T-cell (primary cell): ENCODE measurements at places on chromosomes 16 and 17.
A peak's percentile ranks its signal among the peaks of the same experiment; 100 is the strongest.

DNA sequence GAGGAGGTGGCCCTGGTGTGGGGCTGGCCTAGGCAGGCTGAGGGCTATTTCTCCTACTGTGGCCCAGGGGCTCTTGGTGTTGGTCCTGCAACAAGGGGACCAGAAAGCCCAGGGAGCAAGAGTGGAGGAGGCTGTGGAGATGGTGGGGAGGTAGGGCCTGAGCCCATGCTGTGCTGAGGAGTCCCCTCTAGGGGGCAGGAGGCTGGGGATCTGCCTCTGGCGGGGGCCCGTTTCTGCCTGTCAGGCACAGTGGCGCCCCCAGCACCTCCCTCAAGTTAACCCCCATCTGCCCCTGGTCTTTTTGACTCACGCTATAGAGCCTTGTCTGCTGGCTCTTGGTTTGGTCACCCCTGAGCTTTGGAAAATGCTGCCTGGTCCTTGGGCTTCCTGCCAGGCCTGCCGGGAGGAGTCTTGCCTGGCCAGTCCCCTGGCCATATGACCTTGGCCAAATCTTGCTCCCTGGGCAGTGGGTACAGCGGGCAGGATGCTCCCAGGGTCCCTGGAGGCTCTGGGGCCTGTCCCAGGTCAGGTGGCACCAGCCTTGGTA is 5.9 kb downstream of the BAIAP2 start:
- no peak for DNase-seq

DNA sequence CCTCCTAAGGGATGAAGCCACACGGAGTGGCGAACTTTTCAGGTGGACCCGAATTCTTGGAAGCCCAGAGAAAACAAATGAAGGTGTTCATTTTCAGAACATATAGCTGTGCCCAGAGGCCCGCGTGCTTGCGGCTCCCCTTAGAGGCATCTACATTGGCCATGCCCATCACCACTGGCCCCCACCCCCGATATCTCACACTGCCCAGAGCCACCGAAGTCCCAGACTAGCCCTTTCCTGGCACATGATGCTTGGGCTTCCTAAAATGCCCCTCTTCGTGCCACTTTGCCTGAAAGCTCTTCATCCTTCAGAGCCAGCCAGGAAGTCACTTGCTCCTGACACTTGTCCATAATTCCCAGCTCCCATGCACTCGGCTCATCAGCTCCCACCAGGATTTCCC is 2.1 kb upstream of the HEXIM1 start:
- no peak for DNase-seq

GRCh38 chr16:840561-841454 is 40.3 kb upstream of the GNG13 start:
- no peak for DNase-seq

DNA sequence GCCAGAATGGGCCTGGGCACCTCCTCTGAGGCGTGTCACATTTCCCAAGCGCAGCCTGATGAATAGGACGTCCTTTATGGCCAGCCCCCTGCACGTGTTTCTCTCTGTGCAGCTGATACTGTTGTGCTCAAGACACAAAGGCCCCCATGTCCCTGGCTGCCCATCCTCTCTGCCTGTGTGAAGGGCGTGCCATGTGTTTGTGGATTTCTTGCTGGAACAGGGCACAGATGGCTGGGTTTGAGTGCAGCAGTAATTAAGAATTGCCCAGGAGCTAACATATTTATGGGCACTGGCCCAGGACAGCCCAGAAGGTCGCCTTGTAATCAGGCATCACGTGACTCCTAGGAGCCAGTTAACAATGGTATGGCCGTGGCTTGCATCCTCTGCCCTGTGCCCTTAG is 181.1 kb downstream of the CCDC182 start:
- no peak for DNase-seq

- DNase-seq: peak; percentile 51
Observed at GRCh38 chr17:32659419-32659842, 172.6 kb downstream of the CDK5R1 start.

DNA sequence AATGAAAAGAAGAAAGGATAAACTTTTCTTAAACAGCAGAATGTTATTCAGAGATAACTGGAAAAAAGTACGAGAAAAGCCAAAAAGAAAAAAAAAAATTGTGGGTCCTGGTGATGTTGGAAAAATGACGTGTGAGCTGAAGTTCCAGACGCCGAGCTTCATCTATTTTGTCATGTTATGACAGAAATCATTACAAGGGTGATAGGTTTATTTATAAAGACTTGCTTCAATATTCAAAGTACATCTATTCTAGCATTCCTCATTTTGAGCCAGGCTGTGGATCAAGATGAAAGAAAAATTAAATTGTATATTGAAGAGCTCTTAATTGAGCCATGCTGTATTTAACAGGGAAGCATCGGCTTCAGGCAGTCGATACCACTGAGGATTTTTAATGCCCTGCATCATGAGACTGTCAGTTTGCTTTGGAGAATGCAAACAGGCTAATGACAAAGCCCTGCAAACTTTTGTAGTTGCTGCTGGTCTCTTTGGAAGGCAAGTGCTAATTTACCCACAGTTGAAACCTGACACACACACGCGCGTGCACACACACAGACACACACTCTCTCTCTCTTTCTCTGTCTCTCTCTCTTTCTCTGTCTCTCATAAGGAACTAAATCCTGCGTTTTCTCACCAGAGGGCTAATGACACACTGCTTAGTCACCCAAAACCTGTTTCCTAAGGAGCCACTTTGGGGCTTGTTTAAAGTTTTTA is 110.7 kb downstream of the WWOX start:
- no peak for DNase-seq

- no peak for DNase-seq
Observed at GRCh38 chr17:83153681-83154310, 74.4 kb downstream of the METRNL start.

DNA sequence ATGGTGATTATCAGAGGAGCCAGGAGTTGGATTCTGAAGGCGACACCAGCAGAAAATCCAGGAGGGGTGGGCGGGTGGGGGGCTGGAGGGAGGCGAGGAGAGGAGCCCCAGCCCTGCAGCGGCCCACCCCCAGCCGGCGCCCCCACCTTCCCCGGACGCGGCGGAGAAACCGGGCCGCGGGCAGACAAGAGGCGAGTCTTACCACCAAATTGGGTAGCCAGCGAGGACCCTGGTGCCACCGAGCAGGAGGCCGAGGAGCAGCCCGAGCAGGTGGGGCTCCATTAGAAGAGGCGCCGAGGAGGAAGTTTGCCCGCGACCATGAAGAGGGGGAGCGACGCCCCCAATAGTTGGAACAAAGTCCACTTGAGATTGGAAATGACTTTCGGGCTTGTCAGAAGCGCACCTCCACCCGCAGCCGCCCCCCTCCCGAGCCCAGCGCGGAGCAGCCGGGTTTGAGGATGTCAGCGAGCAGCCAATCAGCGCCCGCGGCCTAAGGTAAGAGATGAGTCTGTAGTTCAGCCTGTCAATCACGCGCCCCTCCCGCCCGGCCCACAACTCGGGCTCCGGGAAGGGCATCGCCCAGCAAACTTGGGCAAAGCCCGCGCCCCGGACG is at the start of gene WNT3:
TSS of gene WNT3 (minus strand) at position 377 of the 613 bp plus-strand sequence. CDS start at position 282, 95 bp downstream.
- peak; percentile 44 for DNase-seq
